ENCODE measurements at places on chromosomes 12 and 14. TPM values are rescaled to one million over a fixed set of nuclear protein-coding genes. Genes with fewer than 3 reads are reported as not detected.

Gene NPFF
- total RNA-seq, result not detected

Gene GPR68
- 13.3 TPM for total RNA-seq

Gene CD27
- 0.14 TPM for total RNA-seq

Gene KRT6A
- total RNA-seq, result 22.8 TPM

Gene HSP90AA1
- total RNA-seq, result 160 TPM

Gene ANP32D
- not detected for total RNA-seq

Gene NELL2
- total RNA-seq, result not detected

Gene SSTR1
- 3.0 TPM for total RNA-seq

Gene MVK
- 17.3 TPM for total RNA-seq

Gene LBHD2
- total RNA-seq, result not detected

Gene BICDL1
- total RNA-seq, result not detected

Gene GPR84
- total RNA-seq, result not detected

Gene SLCO1B3
- total RNA-seq, result not detected

Gene SLC25A47
- total RNA-seq, result not detected

Gene GPR135
- 2.1 TPM for total RNA-seq

Gene ZFYVE21
- total RNA-seq, result 57.8 TPM

Gene MYF5
- not detected for total RNA-seq

Gene KRT75
- total RNA-seq, result not detected

Gene SEC23A
- total RNA-seq, result 428 TPM

Gene CALM1
- 329 TPM for total RNA-seq

Gene HDAC7
- 19.6 TPM for total RNA-seq

Gene GLIPR1L2
- total RNA-seq, result 0.71 TPM

Gene ANGEL1
- 4.0 TPM for total RNA-seq

Gene KRT6C
- not detected for total RNA-seq

Gene CBLN3
- 3.3 TPM for total RNA-seq

Gene HOXC13
- not detected for total RNA-seq
